ENCODE measurements at places on chromosomes 7 and 10. TPM values are rescaled to one million over a fixed set of nuclear protein-coding genes. Genes with fewer than 3 reads are reported as not detected.

DNA sequence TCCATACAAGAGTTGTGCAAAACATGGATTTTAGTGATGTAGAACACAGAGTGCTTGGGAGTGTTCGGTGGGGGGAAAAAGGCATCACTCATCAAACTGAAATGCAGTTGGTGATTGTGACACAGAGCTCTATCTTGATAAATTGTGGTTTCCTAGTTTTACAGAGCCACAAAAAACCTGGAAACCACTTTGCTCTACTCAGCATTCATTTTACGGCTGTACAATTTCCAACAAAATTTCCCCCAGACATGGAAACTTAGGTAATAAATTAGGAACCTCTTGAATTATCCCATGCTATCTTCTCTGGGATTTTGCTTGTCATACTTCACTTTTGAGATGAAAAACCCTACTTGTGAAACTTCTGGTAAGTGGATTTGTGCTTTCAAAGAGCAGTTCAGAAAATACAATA is 614.9 kb upstream of the FZD8 start:
- DNase-seq: no peak

GRCh38 chr7:156780724-156781455 is 112.1 kb downstream of the LMBR1 start:
- DNase-seq: no peak

GRCh38 chr10:5666008-5666840 is at the start of gene ASB13:
ASB13 (minus strand) TSS chr10:5666595; CDS start chr10:5666551, 44 bp downstream.
- peak; percentile 73 for DNase-seq

The SRGN gene
- 99.2 TPM for polyA plus RNA-seq

GRCh38 chr7:146728611-146729010 is 612.0 kb downstream of the CNTNAP2 start:
- no peak for DNase-seq

The SFTPD gene
- polyA plus RNA-seq: not detected

The CLDN3 gene
- not detected for polyA plus RNA-seq

GRCh38 chr10:70853038-70853437 is 35.3 kb downstream of the PCBD1 start:
- DNase-seq: no peak

GRCh38 chr10:60155099-60155877 is 234.4 kb downstream of the ANK3 start:
- DNase-seq: no peak

The FKBP6 gene
- polyA plus RNA-seq: not detected

GRCh38 chr10:121313119-121313875 is 284.9 kb downstream of the FGFR2 start:
- DNase-seq: no peak

GRCh38 chr10:323651-324293 is 188.5 kb downstream of the ZMYND11 start:
- peak; percentile 74 for DNase-seq

The PGAM2 gene
- polyA plus RNA-seq: 2,327 TPM

DNA sequence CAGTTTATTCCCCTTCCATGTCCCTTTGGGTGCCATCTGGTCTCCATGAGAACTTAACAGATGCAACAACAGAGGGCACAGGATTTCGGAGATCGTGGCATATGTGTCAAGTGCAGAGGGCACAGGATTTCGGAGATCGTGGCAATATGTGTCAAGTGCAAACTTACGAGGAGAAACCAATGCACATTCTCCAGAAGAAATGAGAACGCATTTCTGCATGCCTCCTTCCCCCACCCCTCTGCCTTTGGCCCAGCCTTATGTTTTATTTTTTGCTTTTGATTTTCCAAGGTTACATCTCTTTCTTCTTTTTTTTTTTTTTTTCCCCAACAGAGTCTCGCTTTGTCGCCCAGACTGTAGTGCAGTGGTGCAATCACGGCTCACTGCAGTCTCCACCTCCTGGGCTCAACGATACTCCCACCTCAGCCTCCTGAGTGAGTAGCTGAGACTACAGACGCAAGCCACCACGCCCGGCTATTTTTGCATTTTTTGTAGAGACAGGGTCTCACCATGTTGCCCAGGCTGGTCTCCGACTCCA is 586 bp upstream of the ANKRD26 start:
- DNase-seq: no peak

DNA sequence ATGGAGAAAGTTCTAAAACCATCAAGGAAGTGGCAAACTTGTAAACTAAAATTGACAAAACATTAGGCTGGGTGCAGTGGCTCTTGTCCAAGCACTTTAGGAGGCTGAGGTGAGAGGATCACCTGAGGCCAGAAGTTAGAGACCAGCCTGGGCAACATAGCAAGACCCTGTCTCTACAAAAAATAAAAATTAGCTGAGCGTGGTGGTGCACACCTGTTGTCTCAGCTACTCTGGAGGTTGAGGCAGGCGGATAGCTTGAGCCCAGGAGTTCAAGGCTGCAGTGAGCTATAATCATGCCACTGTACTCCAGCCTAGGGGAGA is 29.4 kb upstream of the HNRNPH3 start:
- DNase-seq: no peak

DNA sequence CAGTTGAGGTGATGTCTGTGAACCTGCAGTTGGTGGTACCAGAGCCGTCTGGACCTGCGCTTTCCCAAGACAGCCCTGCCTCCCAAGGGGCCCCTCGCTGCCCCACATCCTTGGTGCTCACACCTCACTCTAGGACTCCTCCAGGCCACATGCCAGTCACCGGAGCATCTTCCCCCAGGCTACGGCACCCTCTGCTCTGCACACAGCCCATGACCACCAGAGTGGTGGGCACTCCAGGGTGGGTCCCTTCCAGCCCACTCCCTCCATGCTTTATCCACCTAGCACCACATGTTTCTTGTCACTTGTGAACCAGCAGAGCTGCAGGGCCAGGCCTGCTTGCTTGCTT is 183.7 kb upstream of the SH2B2 start:
- no peak for DNase-seq

GRCh38 chr7:33191340-33191739 is 62.0 kb downstream of the BBS9 start:
- DNase-seq: no peak

DNA sequence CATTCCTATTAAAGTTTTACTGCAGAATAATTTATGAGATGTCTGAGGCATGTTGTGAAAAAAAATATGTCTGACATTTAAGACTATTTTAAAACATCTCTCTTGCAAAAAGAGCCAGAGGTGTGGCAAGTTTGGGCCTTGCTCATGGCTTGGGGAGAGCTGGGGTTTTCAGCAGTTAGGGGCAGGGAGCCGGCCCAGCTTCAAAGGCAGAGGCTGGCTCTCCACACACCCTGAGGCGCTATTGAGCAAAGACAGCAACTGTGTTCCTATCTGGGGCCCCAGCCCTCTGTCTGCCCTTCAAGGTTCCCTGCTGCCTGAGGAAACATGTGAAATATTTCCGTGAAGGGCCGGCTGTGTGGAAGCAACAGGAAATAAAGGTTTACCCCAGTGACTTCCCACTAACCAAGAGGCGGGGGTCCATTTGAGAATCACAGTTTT is 94.0 kb downstream of the SORBS1 start:
- peak; percentile 74 for DNase-seq

DNA sequence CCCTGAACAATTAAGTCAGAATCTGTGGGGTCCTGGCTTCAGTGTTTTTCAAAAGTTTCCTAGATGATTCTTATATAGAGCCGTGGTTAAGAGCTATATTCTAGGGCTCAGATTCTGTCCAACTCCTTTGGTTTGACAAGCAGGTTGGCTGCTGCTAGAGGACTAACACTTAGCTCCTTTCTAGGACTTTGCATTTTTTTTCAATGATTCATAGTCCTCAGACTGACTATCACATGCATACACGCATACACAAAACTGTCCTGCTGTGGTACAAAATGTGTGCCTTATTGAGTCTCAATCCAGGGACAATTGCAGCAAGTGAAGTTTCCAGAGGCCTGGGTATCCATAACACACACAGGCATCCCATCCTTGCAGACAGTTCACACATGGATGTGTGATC is 392.0 kb downstream of the NRG3 start:
- DNase-seq: no peak

The AKR1C2 gene
- polyA plus RNA-seq: 13.4 TPM

DNA sequence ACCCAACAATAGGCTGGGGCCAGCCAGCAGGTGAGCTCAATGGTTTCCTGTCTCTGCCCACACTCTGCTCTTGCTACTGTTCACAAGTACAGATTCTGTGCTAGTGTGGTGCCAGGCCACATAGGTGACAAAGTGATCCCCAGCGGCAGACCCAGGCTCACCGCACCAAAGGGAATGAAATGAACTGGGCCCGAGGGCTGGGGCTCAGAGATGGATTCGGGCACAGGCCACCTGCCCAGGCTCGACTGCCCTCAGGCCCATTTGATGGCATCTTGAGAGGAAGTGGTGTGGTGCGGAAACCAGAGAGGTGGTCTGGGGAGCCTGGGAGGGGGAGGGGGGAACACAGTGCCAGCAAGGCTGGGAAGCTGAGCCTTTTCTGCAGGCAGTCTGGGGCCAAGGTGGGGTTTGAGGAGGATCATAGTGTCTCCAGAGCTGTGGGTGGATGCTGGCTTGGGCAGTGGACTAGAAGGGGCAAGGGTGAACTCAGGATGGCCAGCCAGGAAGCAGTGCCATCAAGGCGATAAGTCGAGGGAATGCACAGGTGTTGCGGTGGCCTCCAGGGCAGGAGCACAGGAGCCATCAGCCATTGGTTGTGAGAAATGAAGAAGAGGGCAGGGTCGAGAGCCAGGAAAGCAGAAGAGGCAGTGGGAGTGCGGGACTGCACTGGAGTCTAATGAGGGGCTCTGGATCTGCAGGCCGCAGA is 85.2 kb downstream of the ARHGAP22 start:
- no peak for DNase-seq

DNA sequence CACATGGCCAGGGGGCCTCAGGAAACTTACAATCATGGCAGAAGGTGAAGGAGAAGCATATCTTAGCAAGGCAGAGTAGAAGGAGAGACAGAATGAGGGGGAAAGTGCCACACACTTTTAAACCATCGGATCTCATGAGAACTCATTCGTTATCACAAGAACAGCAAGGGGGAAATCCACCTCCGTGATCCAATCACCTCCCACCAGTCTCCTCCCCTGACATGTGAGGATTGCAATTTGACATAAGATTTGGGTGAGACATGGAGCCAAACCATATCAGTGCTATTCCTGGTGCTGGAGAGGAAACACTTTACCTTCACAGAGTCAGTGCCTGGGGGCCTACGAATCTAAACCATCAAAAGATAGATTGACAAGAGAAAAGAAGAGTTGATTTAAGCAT is 61.8 kb downstream of the LGI1 start:
- no peak for DNase-seq

- no peak for DNase-seq
Observed at GRCh38 chr10:90718182-90718581, 139.7 kb downstream of the HTR7 start.

GRCh38 chr7:41313171-41313570 is 389.7 kb downstream of the INHBA start:
- no peak for DNase-seq

Data from heart right ventricle (tissue), 16 donors.